ENCODE measurements at places on chromosomes 13 and 19. TPM values are rescaled to one million over a fixed set of nuclear protein-coding genes. Genes with fewer than 3 reads are reported as not detected.

Gene KLF1
- not detected for total RNA-seq

GRCh38 chr13:98144027-98144741, 1.3 kb downstream of the FARP1 start:
- DNase-seq: peak; percentile 44

GRCh38 chr19:48194041-48194843, 23.8 kb downstream of the ZSWIM9 start:
- peak; percentile 7 for DNase-seq

DNA sequence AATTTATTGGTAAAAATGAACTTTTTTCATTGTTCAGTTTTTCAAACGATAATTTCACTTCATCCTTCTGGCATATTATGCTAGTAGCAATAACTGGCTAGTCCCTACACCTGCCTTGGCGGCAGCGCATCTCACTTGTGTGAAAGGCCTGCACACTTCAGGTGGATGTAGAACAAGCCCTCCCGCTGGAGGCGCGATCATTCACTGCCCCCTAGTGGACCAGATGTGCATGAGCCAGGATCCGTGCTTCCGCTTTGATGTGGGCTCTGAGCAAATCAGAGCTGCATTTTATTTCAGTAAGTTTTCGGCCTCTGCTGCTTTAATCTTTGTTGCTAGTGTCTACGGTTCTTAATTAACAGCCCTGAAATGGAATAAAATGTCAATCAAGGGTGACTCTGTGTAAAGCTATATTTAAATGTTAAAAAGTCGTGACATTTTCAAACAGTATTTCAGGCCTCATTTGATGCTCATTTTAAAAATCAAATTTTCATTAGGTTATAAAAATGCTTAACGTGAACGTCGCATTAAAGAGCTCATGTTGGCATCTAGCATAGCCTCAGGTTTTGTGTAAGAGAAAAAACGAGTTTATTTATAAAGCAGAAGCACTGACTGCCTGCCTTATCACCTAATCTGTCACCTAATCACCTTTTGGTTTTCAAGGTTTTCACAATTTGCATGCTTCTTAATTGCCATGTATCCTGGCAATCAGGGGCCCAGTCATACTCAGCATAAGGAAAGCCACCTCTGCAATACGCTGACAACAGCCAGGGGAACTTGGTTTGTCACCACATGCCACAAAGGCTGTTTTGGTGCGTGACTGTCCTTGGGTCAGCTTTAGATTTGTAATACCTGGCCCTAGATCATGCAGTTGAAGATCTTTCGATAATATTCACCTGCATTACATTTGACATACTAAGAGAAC, 112.2 kb downstream of the TEX26 start:
- peak; percentile 81 for DNase-seq

Gene ZSCAN5B
- total RNA-seq: not detected

DNA sequence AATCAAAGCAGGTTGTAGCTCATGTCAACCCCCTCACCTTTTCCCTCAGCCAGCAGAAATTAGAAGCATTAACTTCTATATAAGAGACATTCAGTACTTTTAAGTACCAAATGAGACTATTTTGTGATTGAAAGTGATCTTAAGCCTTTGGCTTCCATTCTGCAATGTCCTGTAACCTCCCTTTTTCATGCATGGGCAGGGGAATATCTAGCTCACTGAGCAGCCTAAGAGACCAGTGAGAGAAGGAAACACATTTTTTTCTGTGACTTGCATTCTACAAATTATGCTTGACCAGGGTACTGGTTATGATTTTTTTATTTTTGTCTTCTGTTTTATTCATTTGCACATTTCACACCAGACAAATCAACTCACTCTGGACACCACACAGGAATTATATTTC, 369.6 kb downstream of the KCTD12 start:
- peak; percentile 13 for DNase-seq

DNA sequence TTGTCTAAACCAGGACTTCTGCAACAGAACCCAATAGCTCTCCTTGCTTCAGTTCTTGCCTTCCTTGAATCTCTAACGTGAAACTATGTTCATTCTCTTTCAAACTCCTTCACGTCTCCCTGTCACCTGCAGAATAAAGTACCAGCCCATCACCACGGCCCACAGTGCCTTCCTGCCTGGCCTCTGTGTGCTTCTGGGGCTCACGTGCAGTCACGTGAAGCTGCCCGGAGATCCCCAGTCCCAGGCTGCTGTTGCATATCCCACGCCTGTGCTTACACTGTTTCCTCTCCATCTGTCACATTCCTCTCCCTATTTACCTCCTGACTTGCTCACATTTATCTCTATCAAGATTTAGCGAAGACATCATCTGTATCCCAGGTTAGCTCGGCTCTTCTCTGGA, 102.8 kb downstream of the STARD13 start:
- no peak for DNase-seq

Gene ICAM4
- total RNA-seq: 2.3 TPM

DNA sequence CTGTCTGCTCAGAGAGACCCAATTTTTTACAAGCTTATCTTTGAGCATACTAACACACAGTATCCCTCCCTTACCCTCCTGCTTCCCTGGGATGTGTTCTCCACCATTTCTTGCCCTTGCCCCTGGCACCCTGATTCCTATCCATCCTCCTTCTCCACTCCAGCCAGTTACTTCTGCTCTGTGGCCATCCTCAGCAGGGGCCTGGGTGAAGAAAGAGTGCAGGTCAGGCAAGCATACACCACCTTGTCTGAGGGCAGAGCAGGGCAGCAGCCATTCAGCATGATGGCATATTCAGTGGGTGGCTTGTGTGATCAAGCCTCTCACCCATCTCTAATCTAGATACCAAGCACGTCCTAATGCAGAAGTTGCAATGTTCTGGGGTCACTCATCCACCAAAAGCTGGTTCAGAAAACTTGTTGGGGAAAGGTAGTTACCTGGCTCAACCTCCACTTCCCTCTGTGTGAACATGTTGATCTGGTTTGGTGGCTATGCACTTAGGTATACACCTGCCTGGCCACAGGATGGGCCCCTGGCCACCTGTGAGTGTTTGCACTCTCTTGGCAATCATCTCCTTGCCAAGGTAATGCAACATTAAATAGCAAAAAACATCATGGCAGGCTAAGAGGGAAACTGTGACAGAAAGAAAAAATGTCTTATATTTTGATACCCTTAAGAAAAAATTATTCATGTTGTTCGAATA, 900.3 kb upstream of the MIR17HG start:
- no peak for DNase-seq

GRCh38 chr13:82364525-82364924, 1517.7 kb downstream of the SLITRK1 start:
- no peak for DNase-seq

- peak; percentile 3 for DNase-seq
Measured at GRCh38 chr19:44303976-44304568, 753 bp downstream of the ZNF235 start.

Gene IGSF23
- not detected for total RNA-seq

DNA sequence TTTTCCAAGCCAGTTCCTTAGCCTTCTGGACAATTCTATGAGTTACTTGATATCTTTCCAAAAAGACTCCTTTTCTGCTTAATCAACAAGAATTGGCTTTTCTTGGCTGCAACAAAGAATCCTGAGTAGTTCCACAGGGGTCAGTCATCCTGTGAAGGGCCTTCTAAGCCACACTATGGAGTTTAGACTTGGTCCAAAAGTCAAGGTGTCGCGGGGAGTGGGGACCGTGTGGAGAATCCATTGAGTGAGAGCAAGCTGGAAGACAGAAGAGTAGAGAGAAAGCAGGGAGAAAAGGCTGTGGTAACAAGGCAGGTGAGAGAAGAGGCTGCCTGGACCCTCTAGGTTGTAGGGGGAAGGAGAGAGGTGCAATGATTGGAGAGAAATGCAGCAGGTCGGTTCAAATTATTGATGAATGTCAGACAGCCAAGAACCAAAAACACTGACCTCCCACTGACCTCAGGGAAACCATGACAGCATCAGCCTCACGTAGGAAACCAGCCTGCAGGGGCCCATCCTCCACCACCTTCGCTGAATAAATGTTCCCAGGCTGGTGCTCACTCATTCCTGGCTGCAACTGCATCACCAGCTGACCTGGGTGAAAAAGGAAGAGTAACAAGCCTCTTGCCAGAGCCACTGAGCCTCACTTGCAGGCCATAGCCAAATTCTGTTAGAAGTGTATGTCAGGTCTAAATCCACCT, 7.1 kb upstream of the IFT88 start:
- no peak for DNase-seq

GRCh38 chr19:42175952-42176648, 41.4 kb downstream of the DEDD2 start:
- DNase-seq: peak; percentile 17

Gene FBXO27
- total RNA-seq: under 0.01 TPM

Gene LILRB4
- total RNA-seq: not detected

Gene TMEM255B
- total RNA-seq: 0.36 TPM

- no peak for DNase-seq
Measured at GRCh38 chr19:39864118-39864517, 17.9 kb upstream of the FBL start.

DNA sequence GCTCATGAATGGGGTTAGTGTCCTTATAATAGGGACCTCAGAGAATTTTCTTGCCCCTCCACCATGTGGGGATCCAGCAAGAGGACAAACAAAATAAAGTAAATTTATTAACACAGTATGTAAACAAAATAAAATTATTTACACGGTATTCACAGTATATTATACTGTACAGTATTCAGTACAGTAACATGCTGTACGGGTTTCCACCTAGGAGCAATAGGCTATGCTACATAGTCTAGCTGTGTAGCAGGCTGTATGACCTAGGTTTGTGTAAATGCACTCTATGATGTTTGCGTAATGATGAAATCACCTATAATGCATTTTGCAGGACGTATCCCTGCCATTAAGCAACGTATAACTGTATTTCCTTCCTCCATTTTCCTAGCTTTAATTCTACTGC, 11.8 kb upstream of the DIAPH3 start:
- no peak for DNase-seq

DNA sequence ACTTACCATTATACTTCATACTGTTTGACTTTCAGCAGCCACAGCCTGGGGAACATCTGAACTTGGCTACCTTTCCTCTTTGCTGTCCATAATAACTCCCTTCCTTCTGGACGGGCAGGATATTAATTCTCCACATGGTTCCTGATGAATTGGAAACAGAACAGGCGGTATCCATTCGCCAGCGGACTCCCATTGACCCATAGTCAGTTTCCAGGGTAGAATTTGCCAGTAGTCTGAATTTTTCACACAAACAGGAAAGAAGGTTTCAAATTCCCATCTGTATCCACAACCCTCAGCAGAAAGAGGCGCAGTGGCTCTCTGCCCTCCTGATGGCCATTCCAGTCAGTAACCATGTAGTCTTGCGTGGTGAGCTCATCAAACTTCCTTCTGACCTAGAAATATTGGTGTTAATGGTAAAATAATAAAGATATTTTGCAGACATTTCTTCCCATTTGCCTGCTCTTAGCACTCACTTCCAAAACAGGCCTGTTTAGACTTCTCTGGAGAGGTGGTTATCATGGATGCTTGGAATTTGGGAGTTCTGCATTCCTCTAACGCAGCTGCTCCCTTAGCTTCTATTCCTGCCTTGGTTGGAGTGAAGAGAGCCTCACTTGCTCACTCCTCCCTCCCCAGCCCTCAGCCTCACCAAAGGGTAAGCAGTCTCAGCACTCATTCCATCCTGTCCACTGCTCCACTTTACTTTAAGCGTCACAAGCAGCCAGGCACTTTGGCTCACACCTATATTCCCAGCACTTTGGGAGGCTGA, 75.0 kb upstream of the OXGR1 start:
- no peak for DNase-seq

DNA sequence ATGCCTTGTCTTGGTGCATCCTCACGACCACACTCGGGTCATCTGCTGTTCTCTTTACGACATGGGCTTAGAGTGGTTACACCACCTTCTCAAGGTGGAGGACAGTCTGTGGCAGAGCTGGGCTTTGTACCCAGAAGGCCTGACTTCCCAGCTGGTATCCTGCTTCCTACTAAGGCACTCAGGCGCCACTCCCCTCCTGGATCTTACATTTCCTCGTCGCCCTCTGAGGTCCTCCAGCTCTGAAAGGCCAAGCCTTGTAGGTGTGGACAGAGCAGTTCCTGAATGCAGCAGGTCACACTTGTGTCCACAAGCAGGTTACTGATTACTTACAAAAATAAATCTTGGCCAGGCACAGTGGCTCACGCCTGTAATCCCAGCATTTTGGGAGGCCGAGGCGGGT, 11.9 kb downstream of the SYCE2 start:
- DNase-seq: no peak

GRCh38 chr19:30148803-30149202, 206.8 kb downstream of the URI1 start:
- DNase-seq: no peak

Gene IGFL3
- total RNA-seq: not detected

Gene TMPRSS9
- not detected for total RNA-seq

- no peak for DNase-seq
Measured at GRCh38 chr13:67772807-67773453, 542.8 kb upstream of the PCDH9 start.

GRCh38 chr19:45498411-45499195, at the start of gene PPM1N:
Gene PPM1N (plus strand): TSS chr19:45498443. CDS start chr19:45498473, 30 bp downstream.
- DNase-seq: peak; percentile 17

Gene OR7A5
- total RNA-seq: not detected

- DNase-seq: no peak
Measured at GRCh38 chr19:17340871-17341357, 3.6 kb downstream of the GTPBP3 start.

GRCh38 chr13:73089213-73089612, 30.4 kb downstream of the KLF5 start:
- no peak for DNase-seq

GRCh38 chr13:109204657-109205056, 575.2 kb downstream of the MYO16 start:
- DNase-seq: no peak

DNA sequence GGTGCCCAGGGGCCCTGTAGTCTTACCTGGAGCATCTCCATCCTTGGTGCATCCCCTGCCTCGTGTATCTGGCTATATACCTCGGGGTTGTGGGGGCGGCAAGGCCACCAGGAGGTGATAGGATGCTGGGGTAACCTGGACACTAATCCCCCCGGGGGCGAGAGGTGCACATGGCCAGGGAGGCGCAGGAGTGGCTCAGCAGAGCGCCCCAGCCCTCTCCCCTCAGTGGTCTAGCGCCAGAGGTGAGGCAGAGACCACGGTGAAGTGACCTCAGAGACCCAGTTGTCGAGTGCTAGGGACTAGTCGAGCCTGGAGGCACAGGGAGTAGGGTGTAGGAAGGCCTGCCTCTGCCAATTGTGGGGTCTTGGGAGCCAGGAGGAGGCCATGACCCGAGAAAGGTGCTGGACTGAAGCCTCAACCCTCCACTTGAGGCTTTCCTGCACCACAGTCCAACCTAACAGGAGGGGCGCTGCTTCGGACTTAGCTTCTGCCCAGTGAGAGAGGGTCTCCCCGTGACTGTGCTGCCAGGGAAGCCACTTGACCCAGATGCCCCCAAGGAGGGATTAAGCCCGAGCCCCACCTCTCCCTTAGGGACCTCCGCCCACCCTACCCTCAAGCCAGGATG, at the start of gene LHB:
LHB (minus strand) TSS at position 51 of the 625 bp plus-strand sequence; CDS start at position 41, 10 bp downstream.
- no peak for DNase-seq

Data from IMR-90 (cell line).